ENCODE measurements at places on chromosomes 2 and 18. TPM values are rescaled to one million over a fixed set of nuclear protein-coding genes. Genes with fewer than 3 reads are reported as not detected.

LOXHD1 gene
- polyA plus RNA-seq, result 0.72 TPM

SEPTIN2 gene
- polyA plus RNA-seq, result 586 TPM

AKAIN1 gene
- not detected for polyA plus RNA-seq

LAPTM4A gene
- polyA plus RNA-seq, result 510 TPM

SCN3A gene
- 0.18 TPM for polyA plus RNA-seq

CRYGD gene
- not detected for polyA plus RNA-seq

LRP2 gene
- 162 TPM for polyA plus RNA-seq

ZAP70 gene
- polyA plus RNA-seq, result 1.5 TPM

SERPINB5 gene
- not detected for polyA plus RNA-seq

C2orf72 gene
- 3.1 TPM for polyA plus RNA-seq

TDRD15 gene
- not detected for polyA plus RNA-seq

DYSF gene
- 16.0 TPM for polyA plus RNA-seq

KDM3A gene
- 59.4 TPM for polyA plus RNA-seq

RAB3GAP1 gene
- polyA plus RNA-seq, result 54.3 TPM

NYAP2 gene
- polyA plus RNA-seq, result 0.03 TPM

ACMSD gene
- 49.3 TPM for polyA plus RNA-seq

Data from right renal cortex interstitium (tissue), 3 donors.